Progenitor cell of endocrine pancreas (in vitro differentiated cells): ENCODE measurements at places on chromosomes 3 and 15.
A peak's percentile ranks its signal among the peaks of the same experiment; 100 is the strongest.

DNA sequence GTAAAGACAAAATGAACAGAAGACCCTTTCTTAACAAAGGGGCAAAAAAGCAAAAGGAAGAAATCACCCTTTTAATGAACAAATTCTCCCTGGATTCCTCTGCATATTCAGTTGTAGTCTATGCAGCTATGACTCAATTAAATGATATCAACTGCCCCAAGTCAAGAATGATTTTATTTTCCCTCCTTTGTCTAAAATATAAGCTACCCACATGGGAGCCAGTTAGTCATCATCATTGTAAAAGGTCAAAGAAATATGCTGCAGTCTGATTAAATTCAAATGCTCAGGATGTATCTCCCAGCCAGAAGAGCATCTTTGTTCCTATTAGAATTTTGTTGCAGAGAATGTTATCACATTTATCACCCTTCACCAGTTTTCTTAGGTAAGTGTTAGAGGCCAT is 84.0 kb downstream of the SST start:
- no peak for DNase-seq

DNA sequence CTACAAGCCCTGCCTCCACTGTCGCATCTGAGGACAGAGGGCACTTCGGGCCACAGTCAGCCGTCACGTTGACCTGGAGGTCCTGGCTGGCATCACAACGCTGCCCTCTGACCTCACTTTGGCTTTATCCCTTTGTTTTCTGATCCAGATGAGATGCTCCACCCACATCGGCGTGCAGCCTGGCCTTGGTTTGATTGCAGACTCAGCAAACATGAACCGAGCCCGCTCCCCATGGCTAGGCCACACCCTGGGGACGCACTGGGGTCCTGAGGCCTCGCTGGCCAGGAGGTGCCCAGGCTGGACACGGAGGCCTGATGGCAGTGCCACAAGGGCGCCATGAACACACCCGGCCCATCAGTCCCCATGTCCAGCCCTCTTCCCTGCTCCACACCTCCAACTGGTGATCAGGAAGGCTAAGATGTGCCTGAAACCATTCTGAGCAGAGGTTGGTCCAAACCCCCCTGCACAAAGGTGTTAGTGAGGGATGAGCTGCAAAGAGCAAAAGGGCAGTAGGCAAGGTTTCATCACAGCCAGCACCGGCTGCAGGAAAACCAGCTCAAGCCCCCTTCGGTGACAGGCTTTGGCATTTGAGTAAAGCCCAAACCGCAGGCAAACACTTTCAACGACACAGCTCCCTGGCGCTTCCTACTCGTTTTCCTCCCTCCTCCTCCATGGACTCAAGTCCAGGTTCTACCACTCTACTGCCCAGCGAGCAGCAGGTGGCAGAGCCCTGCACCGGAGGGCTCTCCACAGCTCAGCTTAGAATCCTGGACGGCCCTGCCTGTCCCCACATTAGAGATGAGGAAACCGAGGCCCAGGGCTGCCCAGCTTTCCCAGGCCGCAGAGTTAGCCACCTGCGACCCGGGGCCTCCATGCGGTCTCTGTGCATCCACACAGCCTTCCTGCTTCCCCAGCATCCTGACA is 165.8 kb downstream of the NUP210 start:
- no peak for DNase-seq

- no peak for DNase-seq
These were observed 82.7 kb downstream of the SLC25A26 start for GRCh38 chr3:66303491-66303901.

- DNase-seq = no peak
These were observed 23.4 kb downstream of the WHAMM start for GRCh38 chr15:82832601-82833361.

DNA sequence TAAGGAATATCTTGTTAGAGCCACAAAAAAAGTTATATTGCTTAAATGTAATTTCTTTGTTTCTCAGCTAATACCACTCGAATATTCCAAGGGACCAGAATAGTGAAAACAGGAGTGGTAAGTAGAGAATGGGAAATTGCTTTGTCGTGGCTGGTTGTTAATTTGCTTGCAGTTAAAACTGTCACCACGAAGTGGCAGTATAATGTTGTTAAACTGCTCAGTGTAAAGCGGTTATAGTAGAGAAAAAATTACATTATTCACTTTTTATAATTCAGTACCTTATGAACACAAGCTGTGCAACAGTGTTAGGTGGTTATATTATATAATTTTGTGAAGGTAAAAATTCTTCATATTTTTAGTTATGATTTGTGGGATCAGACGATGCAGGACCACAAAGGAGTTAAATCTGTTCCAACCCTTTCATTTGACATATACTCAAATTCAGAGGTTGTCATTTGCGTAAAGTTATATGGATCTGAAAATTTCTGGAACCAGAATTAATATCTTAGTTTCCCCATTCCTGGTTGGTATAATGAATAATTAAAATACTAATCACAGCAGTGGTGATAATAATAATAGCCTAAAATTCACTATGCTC is 171.8 kb downstream of the FEZF2 start:
- no peak for DNase-seq

DNA sequence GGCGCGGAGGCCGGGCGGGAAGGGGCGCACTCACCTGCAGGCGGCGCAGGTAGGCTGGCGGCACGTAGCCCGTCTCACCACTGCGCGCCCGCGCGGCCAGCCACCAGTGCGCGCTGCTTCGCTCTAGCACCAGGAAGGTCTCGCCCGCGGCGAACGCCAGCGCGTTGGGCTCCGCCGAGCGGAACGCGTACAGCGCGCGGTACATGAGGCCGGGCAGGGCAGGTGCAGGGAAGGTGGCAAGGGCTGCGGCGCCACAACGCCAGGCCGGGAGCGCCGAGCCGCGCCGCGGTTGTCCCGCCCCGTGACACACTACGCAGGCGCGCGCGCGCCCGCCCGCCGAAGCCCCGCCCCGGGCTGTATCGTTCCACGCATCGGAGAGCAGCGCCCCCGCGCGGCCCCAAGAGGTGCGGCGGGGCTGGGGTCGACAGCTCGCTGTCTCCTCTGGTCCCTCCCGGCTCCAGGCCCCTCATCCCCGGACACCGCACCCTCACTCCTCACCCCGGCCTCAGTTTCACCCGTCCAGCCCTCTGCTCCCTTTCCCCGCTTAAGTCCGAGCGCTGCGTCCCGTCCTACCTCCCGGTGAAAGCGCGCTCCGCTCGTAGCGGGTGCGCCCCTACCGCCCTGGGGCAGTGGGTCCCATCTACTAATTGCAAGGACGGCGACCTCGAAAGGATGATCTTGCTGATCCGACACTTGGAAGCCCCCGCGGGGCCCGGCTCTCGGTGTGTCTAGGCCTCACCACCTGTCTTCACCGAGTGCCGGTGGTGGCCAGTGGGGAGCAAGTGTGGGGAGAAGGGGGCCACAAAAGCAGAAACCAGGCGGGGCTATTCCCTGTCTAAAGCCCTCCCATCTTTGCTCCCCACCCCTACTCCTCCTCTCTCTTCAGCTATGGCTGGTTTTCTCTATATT is at the start of gene NCKIPSD:
TSS of gene NCKIPSD (minus strand) at position 313 of the 909 bp plus-strand sequence. CDS start at position 205, 108 bp downstream.
- peak; percentile 84 for DNase-seq

GRCh38 chr3:184795522-184796190 is 16.3 kb upstream of the VPS8 start:
- no peak for DNase-seq

GRCh38 chr3:192550356-192550755 is 177.0 kb downstream of the FGF12 start:
- DNase-seq = no peak

GRCh38 chr3:180116658-180117057 is 79.9 kb upstream of the PEX5L start:
- no peak for DNase-seq

DNA sequence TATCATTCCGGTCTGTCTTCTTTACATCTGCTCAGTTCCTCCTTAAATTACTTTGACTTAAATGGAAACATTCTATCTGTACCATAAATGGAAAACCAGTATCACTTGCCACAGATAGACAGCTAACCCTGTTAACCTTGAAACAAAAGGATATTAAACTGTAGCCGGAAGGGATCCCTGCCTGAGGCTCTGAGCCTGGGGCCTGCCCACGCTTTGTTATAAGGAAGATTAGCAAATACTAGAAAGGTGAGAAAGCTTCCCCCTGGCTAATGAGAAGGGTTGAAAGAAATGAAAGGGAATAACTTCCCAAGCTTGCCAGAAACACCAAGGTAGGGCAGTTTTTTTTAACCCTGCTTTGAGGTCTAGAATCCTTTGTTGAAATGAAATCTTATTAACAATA is 927.6 kb downstream of the FHIT start:
- no peak for DNase-seq

- DNase-seq = no peak
These were observed 67.8 kb upstream of the SEC61A1 start for GRCh38 chr3:127984241-127984975.

- no peak for DNase-seq
These were observed 28.8 kb upstream of the GYG1 start for GRCh38 chr3:148962513-148962912.

DNA sequence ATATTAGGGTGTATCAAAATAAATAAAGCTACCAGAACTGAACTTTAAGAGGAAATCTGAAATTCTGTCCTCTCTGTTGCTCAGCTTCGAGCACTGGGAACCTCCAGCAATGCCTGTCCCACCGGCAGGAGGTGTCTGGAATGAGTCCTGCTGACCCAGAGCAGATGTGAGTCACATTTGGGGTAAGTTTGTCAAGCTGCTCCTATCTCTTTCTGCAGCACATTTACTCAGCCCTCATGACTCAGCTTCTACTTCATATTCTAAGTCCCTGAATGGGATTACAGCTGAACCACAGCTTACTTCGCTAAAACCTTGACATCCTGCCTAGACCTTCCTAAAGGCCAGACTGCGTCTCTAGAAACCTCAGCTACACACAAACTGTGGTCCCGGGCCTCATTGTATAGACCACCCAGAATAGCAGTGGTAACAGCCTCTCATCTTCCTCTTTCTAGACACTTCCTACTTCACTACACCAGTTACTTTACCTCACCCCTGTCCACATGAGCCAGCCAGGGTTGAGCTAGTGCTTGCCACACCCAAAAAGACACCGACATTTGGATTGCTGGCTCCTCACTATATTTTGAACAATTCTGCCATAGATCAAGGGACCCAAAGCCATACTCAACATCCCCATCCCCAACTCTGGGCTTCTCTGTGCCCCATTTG is 109.6 kb upstream of the TMCO5A start:
- DNase-seq = no peak

DNA sequence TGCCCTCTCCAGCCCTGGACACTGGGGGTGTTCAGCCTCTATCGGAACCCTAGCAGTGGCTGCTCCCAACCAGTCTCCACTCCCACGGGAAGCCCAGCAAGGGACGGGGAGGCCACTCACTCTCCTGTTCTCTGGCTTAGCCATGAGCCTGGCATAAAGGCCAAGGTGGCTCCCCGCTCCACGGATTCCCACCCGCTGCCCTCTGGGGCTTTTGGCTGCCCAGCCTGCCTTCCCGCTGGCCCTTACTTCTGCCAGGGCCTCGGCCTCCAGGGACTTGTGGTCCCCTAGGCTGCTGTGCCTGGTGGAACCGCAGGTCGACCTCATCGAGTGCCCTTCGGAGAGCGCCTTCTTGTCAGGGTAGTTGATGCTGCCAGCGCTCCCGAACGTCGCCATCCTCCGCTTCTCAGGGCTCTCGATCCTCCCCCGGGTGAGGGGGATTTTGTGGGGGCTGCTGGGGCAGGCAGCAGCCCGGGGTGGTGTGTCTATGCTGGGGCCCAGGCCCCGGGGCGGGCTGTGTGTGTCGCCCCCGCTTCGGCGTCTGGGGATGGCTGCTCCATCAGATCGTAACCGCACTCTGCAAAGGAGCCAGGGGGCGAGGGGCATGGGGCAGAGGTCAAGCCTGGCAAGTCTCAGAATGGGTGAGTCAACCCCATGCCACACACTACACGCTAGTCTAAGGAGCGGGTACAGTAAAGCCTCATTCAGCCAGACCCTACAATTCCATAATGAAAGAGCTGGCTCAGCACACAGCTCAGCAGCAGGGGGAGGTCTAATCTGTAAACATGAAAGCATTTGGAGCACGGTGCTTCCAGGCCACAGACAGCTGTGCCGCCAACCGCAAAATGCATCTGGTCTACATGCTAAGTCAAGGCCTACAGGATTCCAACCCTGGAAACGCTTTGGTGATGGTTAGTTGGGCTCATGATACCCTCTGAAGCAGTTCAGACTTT is 27.3 kb upstream of the RAD18 start:
- no peak for DNase-seq

GRCh38 chr3:124419303-124419702 is 310.9 kb upstream of the UMPS start:
- no peak for DNase-seq

- DNase-seq = no peak
These were observed 185.1 kb upstream of the TPM1 start for GRCh38 chr15:62857411-62857853.

GRCh38 chr15:88513195-88513594 is 33.3 kb downstream of the DET1 start:
- DNase-seq = no peak

GRCh38 chr3:5054098-5054497 is 68.0 kb upstream of the ARL8B start:
- no peak for DNase-seq

DNA sequence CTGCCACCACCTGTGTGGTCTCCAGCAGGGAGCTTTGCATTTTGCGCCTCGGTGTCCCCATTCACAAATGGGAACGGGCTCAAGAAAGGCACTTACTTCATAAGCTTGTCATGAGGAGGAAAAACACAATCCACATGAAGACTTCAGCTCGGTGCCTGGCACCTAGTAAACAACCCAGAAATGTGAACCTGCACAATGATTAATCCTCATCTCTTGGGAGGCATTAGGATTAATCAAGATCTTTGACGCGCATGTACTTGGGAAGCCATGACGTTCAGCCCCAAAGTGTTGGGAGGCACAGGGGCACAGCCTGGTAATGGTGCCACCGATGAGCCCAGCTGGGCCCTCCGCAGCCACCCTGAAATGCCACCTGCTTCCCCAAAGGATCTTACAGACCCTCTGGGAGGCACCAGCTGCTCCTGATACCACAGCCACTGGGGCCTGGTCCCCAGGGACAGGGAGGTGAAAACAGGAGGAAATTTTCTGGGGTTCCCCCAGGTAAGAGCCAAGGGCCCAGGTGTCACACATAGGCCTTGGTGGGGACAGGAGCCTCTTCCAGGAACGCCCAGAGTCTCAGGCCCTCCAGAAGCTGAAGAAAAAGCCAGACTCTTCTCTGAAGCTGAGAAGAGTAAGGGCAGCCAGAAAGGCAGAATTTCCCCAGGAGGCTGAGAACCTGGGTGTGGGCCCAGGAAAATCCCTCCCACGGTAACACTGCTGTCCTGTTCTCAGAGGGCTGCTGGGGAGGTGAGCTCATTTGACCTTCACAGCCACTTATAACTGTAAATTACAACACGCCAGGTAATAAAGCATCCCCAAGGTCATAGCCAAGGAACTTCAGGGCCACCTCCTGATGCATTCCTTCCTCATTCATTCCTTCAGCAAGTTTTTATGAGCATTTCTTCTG is 507.5 kb downstream of the SHQ1 start:
- no peak for DNase-seq

DNA sequence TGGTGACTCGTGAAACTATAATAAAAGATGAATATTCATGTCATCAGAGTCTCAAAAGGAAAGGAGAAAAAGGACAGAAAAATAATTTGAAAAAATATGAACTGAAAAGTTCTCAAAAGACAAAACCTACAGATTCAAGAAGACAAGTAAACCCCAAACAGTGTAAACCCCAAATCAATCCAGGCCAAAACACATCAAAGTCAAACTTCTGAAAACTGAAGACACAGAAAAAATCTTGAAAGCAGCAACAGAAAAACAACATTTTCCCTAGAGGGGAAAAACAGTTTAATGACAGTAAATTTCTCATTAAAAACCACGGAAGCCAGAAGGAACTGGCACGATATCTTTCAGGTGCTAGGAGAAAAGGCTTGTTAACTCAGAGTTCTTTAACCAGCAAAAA is 143.8 kb downstream of the PEAK1 start:
- DNase-seq = no peak
